ENCODE measurements at places on chromosomes 3 and 15.

DNA sequence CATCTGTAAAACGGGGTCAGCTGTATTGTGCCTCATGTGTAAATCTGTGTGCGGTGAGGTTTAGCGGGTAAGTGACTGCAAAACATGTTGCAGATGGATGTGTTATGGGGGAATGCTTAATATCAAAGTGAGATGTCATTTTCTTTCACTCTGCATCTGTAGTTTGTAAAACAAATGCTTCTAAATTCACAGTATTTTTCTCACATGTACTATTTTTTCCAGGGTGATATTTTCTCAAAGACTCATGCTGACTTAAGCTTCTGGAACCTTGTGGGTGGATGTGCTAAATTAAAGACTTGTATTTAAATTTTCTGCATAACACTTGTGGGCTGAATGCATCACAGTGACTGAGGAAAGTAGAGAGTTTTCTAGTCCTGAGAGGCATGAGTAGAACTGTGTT lies 115.2 kb upstream of the TP63 start:
- no peak for DNase-seq

- no peak for DNase-seq
Observed at GRCh38 chr15:96418146-96418545, 87.6 kb downstream of the NR2F2 start.

DNA sequence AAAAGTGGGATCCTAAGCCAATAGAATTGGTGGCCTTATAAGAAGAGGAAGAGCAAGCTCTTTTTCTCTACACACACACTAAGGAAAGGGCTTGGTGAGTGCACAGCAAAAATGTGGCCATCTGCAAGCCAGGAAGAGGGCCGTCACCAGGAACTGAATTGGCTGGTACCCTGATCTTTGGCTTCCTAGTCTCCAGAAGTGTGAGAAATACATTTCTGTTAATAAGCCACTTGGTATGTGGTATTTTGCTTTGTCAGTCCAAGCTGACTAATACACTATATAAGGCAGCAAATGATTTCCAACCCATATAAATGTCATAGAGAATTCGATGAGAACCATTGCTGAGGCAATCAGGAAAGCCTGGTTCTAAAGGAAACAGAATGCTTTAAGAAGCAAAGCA lies 816.3 kb upstream of the SEMA6D start:
- no peak for DNase-seq

DNA sequence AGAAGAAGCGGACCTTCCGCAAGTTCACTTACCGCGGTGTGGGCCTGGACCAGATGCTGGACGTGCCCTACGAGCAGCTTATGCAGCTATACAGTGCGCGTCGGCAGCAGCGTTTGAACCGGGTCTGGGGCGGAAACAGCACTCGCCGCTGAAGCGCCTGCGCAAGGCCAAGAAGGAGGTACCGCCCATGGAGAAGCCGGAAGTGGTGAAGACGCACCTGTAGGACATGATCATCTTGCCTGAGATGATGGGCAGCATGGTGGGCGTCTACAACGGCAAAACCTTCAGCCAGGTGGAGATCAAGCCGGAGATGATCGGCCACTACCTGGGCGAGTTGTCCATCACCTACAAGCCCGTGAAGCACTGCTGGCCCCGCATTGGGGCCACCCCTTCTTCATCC lies 390.4 kb upstream of the MEIS2 start:
- DNase-seq: no peak

DNA sequence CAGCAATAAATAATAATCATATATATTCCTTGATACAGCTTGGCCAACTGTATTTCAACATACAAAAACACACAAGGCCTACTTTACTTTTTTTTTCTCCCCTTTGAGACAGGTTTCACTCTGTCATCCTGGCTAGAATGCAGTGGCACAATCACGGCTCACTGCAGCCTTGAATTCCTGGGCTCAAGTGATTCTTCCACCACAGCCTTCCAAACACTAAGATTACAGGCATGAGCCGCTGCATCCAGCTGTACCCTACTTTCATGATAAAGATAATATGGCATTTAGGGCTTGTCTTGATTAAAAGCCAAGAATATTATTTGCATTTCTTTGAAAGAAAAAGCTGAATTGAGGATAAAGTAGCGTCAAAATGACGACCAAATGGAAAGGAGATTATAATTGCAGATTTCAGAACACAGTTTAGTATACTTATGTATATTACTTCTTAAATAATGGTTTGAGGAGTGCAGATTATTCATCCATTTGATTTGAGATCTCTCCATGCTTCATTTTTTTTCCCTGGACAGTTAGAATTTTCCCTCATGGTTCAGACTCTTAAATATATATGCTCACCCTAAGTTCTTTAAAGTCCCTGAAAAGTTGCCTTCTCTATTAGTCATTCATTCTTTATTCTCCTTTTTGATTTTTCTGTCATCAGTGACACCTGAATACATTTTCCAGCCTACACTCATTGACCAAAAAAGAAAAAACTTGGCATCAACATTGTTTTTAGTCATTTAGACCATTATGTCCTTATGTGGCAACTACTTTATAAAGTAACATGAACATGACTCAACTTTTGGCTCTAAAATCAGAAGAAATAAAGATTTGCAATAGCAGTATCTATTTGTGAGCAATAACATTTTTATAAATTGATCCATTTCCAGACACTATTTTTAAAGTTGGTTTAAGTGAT lies 48.5 kb upstream of the MLF1 start:
- DNase-seq: no peak

DNA sequence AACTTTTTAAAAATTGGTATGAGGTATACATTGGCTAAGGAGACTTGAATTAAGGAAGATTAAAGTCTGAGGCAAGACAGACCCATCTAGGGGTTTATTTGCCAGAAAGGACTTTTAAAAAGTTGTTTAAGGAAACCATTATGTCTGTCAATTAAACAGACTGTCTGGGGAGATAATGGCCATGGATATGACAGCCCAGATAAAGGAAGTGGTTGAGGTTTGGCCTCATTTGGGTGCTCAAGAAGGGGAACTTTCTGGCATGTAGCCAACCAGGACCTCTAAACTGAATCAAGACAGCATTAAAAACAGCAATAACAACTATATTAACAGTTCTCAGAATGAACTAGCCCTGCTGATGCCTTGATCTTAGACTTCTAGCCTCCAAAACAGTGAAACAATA lies 9.9 kb upstream of the CD200R1L start:
- no peak for DNase-seq

DNA sequence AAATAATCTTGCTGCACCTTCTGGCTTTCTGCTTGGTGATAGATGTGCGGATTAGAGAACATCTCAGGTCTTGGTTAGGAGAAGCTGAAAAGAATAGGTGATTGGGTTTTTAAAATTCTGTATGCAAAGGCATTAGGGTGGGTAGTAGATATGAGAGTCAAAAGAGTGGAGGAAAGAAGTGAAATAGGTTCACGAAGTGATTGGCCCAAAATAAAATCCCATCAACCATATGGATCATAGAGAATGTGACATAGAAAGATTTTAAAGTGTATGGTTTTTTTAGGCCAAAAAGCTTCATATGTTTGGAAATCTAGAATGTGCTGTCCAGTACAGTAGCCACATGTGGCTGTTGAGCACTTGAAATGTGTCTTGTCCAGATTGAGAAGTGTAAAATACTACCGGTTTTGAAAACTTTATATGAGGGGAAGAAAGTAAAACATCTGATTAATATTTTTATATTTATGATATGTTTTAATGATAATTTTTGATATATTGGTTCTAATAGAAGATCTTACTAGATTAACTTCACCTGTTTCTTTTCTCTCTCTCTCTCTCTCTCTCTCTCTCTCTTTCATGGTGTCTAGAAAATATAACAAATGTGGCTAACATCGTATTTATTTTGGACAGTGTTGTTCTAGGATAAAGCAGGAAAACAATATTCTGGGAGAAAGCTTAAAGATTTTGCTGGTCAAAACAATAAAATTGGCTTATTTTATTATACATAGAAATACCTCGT lies 2.9 kb downstream of the MBNL1 start:
- DNase-seq: peak; percentile 43

DNA sequence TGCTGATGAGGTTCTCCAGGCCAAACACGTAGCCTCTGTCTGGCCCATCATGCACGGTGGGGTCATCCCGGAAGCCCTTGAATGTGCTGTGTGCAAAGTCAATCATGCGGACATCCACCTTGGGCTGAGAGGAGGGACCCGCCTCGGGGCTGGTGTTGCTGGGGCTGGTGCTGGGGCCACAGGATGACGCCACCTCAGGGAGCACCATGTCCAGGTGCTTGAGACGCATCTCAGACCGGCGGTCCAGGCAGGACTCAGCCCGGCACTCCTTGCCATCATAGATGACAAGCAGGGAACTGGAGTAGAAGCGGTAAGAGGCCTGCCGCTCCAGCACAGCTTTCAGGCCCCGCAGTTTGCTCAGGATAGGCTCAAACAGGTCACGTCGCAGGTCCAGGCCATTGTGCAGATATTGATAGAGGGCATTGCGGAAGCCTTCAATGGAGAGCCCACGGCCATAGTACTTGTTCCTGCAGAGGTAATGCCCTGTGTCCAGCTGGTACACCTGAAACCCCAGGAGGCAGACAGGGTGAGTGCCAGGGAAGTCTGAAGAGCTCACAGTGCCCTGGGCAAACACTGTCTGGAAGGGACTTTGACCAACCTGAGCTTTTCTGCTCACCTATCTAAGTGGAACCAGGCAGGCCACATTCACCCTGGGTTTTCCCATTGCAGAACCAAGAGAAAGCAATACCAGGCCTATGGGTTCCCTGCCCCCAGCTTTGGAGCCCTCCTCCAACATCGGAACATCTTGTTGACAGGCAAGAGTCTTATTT lies 3.6 kb upstream of the GMPPB start:
- no peak for DNase-seq

DNA sequence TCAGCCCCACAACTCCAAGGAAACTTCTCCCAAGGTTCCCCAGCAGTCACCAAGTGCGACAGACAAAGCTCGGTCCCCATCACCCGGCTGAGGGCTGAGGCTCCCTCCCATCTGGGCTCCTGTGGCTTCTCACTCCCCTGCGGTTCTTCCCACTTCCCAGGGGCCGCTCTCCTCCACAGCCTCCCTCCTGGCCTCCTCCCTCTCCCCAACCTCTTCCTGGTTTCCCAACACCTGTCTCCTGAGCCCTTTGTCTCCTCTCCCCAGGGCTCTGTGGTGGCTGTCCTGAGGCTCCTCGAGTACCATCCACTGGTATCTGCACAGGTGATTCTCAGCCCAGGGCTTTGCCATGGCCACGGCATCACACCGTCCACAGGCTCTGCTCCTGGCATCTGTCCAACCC lies 113.2 kb upstream of the NSMCE3 start:
- DNase-seq: no peak

DNA sequence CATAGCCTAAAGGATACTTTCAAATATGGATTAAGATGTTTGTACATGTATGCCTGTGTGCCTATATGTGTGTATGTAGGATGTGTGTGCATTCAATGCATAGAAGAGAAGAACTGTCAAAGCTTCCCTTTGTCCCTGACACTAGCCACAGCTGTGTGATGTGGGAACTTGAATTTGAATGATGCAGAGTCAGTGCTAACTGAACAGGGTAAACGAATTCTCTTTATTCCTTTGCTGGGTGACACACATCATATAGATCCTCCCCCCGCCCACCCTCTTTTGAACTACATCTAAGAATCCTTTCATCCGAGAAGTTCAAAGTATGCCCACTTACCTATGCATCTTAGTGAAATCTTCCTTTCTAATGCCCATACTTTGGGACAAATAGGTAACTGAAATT lies 228.3 kb downstream of the GAP43 start:
- no peak for DNase-seq

DNA sequence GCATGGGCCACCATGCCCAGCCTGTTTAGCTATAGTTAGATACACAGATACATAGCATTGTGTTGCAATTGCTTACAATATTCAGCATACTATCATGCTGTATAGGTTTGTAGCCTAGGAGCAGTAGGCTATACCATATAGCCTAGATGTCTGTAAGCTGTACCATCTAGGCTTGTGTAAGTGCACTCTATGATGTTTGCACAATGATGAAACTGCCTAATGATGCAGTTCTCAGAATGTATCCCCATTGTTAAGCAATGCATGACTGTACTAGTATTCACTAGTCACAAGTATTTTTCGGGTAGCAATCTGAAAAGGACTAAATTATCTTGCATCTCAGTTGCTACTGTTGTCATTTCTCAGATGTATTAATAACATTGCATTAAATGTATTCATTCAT lies 16.0 kb downstream of the PIGB start:
- DNase-seq: no peak

DNA sequence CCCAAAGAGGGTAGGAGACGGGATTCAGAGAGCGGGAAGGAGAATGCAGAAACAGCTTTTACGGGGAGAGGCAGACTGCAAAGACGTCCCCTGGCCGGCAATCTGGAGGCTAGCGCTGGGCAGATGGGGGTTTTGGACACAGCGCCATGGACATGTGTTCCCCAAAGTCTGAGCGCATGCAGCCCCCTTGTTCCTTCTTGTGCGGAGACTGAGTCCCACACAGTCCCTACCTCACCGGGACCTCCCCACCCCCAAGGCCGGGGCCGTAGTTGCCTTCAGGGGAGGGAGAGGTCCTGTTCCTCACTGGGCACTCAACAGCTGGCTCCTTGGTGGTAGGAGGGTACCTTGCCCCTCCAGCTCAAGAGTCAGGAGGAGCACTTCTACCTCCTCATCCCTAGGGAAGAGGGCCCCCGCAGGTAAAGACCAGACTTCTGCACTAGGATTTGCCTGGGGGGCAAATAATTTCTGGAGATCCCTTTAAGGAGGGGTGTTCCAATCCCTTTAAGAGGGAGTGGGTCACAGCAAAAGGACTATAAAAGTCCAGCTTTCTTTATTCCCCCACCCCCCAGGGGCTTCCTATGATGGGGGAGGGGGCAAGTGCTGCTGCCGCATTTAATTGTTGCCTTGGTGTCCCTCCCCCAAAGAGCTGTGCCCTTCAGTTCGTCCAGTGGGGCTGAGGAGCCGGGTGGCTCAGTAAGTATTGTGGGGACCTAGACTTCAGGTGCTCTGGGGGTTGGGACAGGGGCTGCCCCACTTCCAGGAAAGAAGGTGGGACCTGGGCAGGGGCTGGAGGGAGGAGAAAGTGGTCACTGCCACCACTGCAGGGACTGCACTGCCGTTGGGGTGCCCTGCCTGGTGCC lies 3.6 kb upstream of the BAHD1 start:
- no peak for DNase-seq

DNA sequence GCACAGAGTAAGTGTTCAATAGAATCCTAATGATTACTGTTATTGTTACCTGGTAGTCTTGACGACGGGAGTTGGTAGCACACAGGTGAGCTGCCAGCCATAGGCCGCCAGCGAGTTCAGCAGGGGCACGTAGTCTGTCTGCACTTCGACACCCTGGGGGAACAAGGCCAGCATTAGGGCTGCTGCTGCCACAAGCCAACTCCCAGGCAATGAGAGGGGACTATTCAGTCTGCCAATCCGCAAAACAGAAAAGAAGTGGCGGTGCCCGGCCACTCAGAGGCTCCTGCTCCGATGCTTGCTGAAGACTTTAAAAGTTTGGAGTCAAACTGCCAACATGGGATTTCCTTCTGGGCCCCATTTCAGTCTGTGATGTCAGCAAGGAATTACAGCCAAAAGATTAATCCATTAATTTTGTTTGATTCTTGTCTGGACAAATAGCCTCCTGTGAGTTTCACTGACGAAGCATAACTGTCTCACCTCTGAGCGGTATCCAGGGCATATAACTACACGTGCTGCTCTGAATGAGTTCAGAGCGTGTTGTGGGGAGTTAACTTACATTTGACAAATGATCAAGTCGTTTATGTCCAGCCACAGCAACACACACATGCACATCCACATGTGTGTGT lies 61.8 kb downstream of the OXNAD1 start:
- no peak for DNase-seq
